CD4-positive, alpha-beta T cell (primary cell): ENCODE measurements at places on chromosomes 12 and 14.

- DNase-seq: no peak
Measured at GRCh38 chr12:113049976-113050742, 6.4 kb upstream of the DTX1 start.

DNA sequence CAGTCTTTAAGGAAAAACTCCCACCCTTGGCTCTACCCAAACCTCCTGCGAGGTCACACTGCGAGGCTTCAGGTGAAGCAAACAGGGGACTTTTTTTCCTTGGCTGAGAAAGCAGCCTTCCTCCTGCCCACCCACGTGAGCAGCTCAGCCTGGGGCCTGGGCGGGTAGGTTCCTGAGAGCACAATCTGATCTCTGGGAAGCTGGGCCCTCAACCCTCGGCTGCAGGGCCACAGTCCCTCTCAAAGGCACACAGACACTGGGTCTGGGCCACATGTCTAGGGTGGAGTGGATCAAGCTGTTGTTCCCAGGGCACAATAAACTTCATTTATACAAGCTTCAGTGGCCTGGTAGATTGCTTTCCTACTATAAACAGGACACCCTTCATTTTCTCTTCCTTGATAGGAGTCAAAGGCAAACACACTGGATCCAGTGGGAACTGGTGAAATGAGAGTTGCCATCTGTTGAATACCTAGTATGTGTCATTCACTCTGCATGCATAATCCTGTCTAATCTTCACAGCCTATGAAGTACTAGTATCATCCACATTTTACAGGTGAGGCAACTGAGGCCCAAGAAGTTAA, 41.3 kb upstream of the PNMA1 start:
- DNase-seq: peak; percentile 41

- DNase-seq: no peak
Measured at GRCh38 chr14:82657186-82657675, 1123.6 kb upstream of the SEL1L start.

GRCh38 chr12:117408161-117408791, 46.9 kb upstream of the NOS1 start:
- DNase-seq: no peak

DNA sequence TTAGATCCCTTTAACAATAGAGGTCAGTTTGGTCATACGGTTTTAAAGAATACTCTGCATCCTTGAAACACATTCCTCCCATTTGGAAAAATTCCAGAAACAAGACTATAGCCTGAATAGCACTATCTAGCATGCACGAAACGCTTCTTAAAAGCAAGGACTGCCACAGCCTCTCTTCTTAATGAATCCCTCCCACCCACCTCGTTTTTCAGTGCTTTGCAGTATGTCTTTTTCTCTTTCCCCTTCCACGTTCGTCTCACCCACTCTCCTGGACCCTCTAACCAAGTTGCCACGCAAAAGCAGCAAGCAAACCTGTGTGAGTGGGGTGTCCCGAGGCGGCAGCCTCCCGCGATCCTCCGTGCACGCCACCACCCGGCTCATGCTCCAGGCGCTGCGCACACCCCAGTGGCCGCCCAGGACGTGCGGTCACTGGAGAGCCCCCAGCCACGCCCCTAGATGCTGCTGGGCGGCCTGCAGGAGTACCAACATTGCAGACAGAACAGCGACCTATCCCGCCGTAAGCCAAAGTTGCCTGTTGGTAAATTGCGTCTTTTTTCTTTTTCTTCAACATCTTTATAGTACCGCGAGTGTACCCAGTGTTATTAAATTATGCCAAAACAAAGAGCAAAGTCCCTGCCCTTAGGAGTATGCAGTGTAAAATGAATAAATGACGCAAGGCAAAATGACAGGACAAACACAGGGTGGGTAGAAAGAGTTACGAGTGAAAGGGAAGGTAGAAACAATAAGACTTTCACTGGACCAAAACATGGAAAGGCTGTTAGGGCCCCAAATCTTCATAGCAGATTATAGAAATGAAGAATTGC, at the start of gene SLC38A4:
Gene SLC38A4 (minus strand): TSS at position 407 of the 824 bp plus-strand sequence. CDS start 32,926 bp downstream, outside the sequence.
- no peak for DNase-seq

GRCh38 chr12:106205208-106206069, 42.4 kb downstream of the CKAP4 start:
- DNase-seq: no peak

DNA sequence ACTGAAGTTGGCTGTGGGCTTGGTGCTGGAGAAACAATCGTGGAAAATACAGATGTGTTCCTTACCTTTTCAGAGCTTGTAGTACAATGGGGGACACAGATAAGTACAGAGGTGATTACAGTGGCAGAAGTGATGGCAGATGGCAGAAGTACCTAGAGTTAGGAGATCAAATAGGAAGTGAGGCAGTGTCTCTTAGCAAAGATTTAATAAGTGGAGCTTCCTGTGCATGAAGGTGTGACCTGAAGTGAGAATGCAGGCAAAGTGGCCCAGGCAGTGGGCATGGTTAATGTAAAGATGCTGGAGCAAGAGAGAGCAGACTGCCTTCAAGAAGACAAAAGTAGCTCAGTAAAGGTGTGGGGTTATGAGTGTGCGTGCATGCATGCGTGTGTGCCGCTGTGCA, 16.0 kb downstream of the LRRK2 start:
- DNase-seq: no peak

GRCh38 chr12:645563-646071, 17.6 kb downstream of the NINJ2 start:
- DNase-seq: no peak
